ENCODE measurements at places on chromosomes 1 and 21. TPM values are rescaled to one million over a fixed set of nuclear protein-coding genes. Genes with fewer than 3 reads are reported as not detected.

The ARHGEF2 gene
- total RNA-seq, result 161 TPM

The CHIA gene
- total RNA-seq, result not detected

The TLR5 gene
- total RNA-seq, result not detected

GRCh38 chr1:184291701-184292100 lies 95.1 kb upstream of the C1orf21 start:
- DNase-seq, result no peak

GRCh38 chr1:234326497-234327366 lies 46.5 kb upstream of the COA6 start:
- DNase-seq, result peak; percentile 53

- peak; percentile 98 for DNase-seq
These were observed 187.8 kb downstream of the ETS2 start for GRCh38 chr21:38993561-38993960.

DNA sequence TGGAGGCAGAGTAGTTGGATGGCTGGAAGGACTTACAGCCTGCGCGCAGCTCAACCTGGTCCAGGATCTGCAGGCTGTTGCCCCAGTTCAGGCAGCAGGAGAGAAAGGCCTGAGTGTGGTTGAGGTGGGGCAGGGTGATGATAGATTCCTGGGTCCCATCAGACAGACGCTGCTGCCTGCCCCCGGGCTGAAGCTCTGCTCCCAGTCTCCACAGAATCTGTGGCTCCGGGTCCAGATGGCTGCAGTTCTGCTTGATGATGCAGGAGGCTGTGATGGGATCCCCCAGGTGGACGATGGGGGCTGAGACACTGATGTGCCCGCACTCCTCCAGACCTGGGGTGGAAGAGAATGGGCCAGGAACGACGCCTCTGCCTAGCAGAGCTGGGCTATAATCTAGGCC lies 7.4 kb downstream of the CSF3R start:
- DNase-seq, result no peak

GRCh38 chr1:36781098-36781497 lies 253.2 kb downstream of the GRIK3 start:
- DNase-seq, result no peak

DNA sequence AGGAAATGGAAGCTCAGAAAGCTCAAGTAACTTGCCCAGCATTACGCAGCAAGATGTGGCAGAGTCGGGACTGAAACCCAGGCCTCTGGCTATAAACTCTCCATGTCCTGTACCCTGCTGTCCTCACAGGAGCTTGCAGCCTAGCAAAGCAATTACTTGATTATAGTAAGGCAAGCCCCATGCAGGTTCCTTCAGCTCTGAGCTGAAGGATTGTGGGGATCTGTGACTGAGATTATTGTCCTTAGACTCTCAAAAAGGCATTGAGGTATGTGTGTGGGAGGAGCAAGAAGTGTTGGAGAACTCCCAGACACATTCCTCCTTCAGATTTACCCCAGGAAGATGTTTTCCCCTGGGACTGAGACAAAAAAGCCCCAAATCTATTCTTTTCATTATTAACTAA lies 124.0 kb upstream of the SPATA6 start:
- DNase-seq, result no peak

GRCh38 chr1:216997831-216998230 lies 274.6 kb upstream of the ESRRG start:
- no peak for DNase-seq

DNA sequence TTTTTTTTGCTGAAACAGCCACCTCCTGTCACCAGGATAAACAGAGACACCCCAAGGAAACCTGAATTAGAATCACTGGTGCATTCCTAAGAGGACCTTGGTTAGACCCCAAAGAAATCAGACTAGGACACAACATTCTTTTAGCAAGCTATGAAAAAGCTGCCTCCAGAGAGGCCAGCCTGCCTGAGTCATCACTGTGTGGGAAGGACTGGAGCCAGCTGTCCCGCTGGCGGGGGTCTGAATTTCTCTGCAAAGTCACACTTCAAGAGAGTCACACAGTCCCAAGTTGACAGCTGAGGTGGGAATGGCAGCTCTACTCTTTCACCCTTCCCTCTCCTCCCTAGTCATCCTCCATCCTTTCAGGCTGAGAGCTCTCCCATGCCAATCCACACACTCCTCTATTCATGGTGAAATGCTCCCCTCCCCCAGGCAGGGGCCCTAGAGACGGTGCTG lies 405.0 kb upstream of the POU3F1 start:
- DNase-seq, result no peak

- no peak for DNase-seq
These were observed 256.7 kb downstream of the KIF26B start for GRCh38 chr1:245411245-245412036.

DNA sequence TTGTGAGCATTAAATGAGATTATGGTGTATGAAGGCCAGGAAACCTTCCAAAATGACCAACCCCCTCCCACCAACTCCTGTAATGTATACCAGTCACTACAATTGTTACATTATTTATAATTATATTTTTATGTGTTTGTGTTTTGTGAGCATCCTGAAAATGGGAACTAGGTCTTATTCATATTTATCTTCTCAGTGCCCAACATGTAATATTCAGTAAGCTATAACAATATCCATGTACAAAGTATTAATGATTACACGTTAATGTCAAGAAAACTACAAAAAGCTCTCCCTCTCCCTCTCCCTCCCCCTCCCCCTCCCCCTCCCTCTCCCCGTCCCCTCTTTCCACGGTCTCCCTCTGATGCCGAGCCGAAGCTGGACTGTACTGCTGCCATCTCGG lies 19.0 kb upstream of the ASAP3 start:
- no peak for DNase-seq

All from fibroblast of the aortic adventitia (primary cell).